Cortex of kidney (tissue), 1 donor: ENCODE measurements at places on chromosomes 3 and 15.

DNA sequence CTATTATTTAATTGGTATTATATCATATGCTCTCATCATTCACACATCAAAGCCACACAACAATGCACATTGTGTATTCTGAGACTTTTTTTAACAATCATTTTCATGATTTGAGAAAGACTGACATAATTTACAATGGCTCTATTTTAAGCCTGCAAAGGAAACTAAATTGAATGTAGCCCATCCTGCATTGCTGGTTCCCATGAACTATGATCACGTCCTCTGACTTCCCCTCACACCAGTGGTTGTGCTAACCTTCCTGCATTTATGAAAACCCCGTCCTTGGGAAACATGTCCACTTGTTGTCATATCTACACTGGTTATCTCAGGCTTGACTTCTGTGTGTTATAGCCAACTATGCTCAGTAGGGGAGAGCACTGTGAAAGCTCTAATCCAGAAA is 546.2 kb downstream of the MECOM start:
- DNase-seq = no peak

GRCh38 chr3:78091478-78092119 is 1051.7 kb downstream of the ROBO2 start:
- DNase-seq = no peak

DNA sequence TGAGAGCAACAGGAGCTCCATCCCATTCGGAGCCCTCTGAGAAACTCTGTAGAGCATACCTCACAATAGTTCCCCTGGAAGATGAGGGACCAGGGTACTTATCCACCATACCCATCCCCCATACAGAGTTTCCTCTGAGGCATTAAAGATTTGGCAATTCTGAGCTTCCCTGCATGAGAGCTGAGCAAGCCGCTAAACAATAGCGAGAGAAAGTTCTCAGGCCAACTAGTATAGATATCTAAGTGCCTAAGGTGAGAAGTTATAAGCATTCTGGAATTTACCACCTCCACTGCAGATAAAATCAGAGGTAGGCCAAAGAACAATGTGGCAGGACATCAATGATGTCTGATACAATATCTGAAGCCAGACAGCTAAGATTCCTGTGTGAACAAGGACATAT is 129.1 kb upstream of the MBNL1 start:
- no peak for DNase-seq

- DNase-seq = no peak
Measured at GRCh38 chr3:177536873-177537272, 339.6 kb upstream of the TBL1XR1 start.

DNA sequence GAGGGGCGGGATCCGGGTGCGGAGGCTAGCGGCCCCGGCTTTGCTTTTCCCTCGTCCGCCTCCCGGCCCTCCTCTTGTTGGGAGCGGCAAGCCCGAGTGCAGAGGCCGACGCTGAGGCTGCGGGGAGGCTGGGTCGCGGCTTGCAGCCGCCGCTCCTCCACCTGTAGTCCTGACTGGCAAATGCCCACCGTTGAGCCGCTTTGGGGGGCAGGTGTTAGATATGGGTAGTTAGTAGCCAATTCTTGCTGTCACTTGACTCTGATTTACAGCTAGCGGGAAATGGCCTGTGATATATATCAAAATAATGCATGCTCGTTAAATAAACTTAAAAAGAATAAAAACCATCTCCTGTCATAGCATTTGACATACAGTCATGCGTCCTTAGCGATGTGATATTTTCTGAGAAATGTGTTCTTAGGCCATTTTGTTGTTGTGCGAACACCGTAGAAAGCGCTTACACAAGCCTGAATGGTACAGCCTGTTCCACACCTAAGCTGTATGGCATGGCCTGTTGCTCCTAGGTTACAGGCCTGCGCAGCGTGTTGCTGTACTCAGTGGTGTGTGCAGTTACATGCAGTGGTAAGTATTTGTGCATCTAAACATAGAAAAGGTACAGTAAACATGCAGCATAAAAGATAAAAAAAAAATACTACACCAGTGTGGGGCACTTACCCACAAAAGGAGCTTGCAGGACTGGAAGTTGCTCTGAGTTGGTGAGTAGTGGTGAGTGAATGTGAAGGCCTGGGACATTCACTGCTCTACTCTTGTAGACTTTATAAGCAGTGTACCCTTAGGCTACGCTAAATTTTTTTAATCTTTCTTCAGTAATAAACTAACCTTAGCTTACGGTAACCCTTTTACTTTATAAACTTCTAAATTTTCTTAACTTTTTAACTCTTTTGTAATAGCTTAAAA is 873 bp downstream of the CAPN7 start:
- DNase-seq = no peak

DNA sequence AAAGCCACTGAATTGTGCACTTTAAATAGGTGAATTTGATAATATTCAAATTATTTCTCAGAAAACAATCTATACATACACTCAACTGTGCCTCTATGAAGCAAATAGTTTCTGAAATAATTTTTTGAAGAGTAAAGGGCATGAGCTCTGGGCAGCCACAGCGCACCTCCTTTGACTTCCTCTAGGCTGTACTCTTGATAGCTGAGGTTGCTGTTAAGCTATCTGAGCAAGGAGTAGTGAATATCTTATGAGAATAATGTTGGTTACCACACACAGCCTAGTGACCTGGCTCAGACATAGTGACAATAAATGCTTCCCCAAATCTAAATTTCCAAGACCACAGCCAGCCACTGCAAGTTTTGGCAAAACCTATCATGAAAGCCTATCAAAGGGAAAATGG is 11.6 kb upstream of the SEC61A1 start:
- no peak for DNase-seq

DNA sequence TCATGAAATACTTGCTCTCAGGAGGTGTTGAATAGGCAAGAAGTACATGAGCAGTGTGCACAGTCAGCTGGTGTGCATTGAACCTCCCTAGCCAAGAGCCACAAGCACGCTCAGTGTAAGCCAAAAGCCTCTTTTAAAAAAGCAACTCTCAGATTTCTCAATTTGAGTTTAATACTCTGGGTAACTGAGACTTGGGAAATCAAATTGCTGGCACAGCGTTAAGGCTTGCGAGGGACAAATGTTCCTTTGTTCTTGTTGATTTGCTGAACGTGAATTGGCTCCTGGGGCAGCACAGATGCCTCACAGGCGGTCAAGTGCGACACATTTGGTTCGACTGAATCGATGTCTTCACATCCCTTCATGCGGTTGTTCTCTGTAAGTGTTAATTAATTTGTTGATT is at the start of gene FAM240A:
FAM240A (plus strand) TSS at position 202 of the 400 bp plus-strand sequence; CDS start at position 361, 159 bp downstream.
- no peak for DNase-seq

DNA sequence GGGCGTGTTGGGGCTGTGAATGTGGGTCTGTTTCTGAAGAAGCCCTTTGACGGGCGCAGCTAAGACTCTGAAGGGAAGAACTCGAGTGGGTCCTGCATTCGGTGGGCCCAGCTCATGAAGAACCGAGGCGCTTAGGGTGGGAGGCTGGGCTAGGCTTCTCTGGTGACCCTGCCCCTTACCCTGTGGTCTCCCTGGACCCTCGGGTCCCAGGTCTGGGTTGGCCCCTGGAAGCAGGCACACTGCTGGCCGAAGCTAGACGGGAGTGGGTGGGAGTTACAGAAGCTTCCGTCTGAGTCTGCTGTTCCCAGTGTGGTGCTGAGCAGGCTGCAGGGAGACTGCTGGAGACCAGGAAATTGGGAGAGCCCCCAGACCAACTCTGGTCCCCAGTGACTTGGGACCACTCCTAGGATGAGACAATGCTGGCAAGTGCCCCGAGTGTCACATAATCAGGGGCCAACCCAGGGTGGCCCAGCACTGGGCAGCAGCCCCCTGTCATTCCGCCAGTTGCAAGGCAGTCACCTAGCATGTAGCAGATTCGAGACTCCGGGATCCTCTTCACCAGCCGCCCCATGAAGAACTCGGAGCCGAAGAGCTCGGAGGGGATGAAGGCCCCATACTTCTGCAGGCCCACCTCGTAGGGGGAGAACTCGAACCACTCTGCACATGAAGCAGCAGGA is 16.7 kb upstream of the EHD4 start:
- DNase-seq = no peak

DNA sequence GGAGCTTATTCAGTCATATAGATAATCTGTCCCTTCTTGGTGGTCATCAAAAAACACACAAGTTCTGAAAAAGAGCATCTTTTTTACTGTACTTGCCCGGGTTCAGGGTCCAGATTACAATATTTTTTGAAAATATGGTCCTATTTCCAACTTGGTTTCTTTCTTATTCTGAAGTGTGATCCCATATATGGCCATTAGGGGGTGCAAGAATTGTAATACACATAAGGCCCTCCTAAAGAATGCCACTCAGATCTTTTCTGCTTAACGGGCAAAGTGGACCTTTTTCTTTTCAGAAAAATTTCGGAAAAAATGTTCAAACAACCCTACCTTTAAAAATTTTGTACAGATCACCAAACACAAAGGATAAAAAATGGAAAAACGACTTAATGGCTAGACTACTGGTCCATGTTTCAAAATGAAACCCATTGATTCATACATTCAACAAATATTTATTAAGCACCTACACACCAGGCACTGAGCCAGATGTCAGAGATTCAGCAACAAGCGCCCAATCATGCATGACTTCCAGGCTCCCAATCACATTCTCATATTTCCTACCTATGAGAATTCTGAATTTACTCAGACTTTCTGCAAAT is 102.0 kb upstream of the MYRIP start:
- DNase-seq = no peak

DNA sequence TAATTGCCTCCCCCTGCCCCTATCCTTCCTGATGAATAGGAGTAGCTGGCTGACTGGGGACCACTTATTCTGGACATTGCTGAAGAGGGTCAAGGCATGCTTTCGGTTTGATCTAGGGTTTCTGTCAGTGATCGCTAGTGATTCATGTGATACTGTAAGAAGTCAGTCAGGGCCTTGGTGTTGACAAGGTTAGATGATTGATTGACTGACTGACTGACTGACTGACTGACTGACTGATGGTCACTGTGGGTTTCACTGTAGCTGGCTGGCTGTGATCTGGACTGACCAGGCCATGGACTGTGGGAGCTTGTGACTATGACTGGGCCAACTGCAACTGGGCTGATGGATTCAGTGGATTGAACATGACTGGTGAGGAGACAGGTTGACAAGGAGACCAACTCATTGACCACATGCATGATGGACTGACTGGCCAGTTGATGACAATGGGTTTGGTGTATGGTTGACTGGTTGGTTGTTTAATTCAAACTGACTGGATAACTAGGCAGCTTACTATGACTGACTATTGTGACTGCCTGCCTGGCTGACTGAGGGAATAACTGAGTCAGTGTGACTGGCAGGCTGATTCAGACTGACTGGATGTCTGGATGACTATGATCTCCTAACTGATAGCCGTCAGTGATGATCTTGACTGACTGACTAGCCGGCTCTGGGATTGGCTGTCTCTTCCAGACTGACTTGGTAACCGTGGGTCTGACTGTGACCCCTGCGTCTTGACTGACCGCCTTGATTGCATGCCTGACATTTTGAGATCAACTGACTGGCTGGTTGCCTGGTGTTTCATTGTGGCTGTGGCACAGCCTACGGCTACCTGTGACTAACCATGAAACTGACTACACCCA is 509.9 kb downstream of the SHQ1 start:
- no peak for DNase-seq

DNA sequence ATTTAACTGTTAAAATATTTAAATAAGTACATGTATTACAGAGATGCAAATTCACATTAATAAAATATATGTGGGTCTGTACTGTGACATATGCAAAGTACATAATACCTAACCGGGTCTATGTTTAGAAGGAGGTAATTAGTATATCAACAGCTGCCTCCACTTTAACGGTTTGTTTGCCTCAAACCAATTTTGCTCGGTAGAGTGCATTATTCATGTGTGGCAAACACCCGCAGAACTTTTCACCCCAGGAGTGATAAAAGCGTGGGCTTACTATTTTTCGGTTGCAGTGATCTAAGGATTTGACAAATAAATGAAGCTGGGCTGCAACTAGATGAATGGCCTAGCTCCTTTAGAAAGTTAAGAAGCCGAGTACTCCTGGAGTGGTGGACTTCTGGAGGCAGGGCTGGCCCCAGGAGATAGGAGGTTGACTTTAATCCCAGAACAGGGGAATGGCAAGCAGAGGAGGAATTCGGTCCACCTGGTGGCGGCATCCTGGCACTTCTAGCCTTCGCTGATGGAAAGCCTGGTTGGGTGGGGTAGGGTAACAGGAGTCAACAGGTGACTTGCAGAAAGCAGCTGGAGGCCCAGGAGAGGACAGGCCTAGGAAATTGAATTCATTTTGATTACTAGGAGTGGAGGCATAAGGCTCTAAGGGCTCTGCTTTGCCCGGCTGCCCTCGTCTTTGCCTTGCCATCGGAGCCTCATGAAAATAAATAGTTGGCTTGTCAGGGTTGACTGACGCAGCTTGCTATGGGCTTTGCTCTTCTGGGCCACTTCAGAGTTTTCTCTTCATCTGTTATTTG is 2.4 kb downstream of the SLCO3A1 start:
- DNase-seq = no peak

DNA sequence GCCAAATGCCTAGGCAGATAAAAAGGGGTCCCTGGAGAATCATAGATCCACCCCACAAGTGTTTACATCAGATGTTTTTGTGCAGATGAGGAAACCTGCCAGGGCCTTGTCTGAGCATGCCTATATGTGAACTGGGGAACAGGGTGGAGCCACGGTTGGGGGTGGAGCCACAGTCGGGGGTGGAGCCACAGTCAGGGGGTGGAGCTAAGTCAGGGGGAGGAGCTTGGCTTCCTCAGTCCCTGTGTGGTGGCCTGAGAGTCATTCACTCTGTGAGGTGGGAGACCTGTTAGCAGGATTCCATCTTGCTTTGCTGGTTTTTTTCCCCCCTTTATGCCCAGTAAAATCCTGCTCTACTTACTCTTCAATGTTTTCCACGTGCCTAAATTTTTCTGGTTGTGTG is 57.8 kb upstream of the TGFBR2 start:
- DNase-seq = no peak

- no peak for DNase-seq
Measured at GRCh38 chr3:151203051-151203420, at the start of gene GPR171. Gene GPR171, minus strand, starts transcription at chr3:151203216. Its CDS starts 3,830 bp downstream, at chr3:151199386.

DNA sequence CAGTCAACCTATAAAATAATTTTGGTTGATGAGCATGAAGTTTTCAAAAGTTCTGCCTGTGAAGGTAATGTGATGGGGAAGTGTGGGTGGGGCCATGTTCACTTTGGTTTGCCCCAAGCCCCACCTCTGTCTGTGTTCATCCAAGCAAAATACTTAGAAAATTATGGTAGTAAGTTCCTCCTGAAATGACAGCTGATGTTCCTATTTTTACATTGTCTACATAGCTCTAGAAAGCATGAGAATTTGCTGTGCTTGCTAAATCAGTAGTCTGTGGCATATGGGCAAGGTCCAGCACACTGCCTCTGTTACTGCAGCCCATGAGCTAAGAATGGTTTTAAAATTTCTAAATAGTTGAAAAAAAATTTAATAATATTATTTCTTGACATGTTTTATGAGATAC is 21.9 kb upstream of the CP start:
- no peak for DNase-seq

GRCh38 chr3:134308350-134308891 is 57.8 kb upstream of the RYK start:
- no peak for DNase-seq
